ENCODE measurements at places on chromosomes 3 and 15.

- DNase-seq: no peak
Observed at GRCh38 chr15:56042031-56042430, 48.6 kb upstream of the NEDD4 start.

DNA sequence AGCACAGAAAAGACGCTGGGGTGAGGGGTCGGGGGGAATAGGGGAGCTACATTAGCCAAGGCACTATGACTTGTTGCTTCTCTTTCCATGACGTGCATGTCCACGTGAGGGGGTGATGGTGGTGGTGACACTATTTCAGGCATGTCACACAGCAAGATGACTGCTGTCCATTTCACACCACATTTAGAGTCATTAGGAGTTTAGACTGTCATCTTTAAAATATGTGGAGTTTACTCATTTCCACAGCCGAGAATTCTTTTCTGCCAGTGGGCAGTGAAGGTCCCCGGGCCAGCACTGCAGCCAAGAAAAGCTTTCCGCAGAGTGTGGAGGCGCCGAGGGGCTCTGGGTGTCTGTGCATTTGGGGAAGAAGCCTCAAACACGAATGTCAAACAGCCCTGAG is 954 bp upstream of the DGKG start:
- no peak for DNase-seq

DNA sequence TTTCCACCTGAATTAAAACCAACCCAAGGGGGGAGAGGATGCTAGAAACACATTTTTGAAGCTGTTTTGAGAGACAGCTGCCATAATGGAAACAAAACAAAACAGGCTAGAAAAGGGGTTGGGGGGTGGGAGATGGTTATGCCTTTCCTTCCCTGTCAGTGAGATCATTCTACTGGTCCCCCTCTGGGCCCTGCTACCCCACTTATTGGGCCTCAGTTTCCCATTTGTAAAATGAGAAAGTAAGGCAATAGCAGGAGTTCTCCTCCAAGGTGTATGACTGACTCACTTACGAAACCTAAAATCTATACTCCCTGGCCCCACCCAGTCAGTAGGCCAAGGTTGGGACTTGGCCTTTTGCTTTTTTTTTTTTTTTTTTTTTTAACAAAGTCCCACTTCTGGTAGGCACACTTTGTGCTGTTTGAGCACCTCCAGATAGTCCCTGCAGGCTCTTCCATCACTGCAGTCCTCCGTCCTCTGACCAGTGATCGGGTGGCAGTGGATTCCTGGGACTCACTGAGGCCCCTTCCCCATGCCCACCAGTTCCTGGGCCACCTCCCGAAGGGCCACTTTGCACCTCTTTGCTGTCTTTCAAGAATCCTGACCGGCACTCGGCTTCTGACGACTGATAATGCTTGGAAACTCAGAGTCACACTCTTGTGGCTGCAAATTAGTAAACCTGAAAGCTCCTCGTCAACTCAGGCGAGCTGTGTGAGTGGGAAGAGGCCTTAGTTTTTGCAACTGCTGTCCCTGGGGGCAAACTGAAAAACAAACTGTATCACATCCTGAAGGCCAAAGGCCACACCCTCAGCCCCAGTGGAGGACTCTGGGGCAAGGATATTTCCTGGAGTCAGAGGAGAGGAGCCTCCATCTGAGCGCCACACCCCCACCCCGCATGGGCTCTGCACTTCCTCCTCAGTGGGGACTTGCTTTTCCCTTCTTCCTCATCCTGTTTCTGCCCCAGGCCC is 6.7 kb upstream of the PSTPIP1 start:
- no peak for DNase-seq

GRCh38 chr15:94164971-94165370 is 66.4 kb upstream of the MCTP2 start:
- DNase-seq: no peak

DNA sequence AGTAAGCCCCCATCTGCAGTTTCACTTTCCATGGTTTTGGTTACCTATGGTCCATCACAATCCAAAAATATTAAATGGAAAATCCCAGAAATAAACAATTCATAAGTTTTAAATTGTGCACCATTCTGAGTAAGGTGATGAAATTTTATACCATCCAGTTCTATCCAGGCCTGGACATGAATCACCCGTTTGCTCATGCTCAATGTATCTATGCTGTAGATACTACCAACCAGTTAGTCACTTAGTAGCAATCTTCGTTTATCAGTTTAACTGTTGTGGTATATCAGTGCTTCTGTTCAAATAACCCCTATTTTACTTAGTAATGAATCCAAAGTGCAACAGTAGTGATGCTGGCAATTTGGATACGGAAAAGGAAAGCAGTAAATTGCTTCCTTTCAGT is 381.9 kb upstream of the AGTR1 start:
- DNase-seq: no peak

- DNase-seq: no peak
Observed at GRCh38 chr15:57387564-57388076, 11.3 kb downstream of the CGNL1 start.

- no peak for DNase-seq
Observed at GRCh38 chr15:91833056-91833455, 20.5 kb upstream of the SLCO3A1 start.

GRCh38 chr3:191320316-191320715 is 8.9 kb upstream of the CCDC50 start:
- no peak for DNase-seq

DNA sequence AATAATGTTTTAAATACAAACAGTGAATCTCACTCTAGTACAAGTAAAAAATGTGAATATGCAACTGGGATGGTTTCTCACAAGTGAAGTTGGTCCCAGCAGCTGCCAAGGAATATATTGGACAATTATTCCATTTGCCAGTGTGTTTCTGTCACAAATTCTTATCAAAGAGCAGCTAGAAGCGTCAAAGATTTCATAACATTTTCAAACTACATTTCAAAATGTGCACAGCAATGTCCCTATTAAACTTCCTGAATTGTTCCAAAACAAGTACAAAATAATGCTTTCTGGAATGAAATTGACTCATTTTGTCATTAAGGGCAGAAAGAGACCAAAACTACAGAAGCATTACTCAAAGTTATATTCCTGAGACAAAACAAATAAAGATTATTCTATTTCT is 38.3 kb downstream of the GPR176 start:
- no peak for DNase-seq

DNA sequence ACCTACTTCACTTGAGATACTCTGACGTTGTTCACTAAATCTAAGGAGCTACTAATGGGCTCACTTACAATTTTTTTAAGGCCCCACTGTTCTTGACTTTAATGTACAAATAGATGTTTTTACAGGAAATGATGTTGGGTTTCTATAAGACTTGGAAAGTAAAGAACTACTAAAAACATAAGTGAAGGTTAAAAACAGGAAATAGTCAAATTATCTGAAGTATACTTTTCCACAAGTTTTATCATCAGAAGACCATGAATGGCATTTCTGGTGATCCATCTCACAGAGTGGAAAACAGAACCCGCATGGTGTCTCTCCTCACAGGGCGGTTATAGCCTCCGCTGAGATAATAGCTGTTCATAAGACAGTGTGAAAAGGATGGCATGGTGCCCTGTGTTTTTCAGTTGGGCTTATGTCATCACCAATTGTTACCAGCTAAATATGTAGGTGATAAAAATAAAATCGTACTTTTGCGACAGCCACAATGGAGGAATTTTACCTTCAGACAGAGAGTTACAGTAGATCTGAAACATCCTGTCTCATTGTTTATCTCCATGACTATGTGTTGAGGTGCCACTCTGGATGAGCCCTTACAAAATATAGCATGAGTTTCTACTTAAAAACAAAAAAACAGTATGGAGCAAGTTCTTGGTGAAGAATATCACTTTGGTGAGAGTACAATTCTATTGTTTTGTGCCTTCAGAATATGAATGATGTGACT is 462.4 kb downstream of the RAP2B start:
- DNase-seq: no peak

DNA sequence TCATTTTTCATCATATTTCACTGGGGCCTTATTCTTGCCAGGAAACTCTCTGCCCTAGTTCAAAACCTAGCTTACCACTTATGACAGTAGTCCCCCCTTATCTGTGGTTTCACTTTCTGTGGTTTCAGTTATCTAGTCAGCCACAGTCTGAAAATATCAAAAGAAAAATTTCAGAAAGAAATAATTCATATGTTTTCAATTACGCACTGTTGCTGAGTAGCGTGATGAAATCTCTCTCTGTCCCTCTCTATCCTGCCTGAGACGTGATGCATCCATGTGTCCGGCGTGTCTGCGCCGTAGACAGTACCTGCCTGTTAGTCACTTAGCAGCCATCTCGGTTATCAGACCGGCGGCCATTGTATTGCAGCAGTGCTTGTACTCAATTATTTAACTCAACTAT is 369.9 kb upstream of the MCTP2 start:
- no peak for DNase-seq

GRCh38 chr3:76403556-76403955 is 618.2 kb upstream of the ZNF717 start:
- no peak for DNase-seq

- no peak for DNase-seq
Observed at GRCh38 chr3:184333190-184333589, 4.2 kb upstream of the FAM131A start.
